ENCODE measurements at places on chromosomes 7 and 10. TPM values are rescaled to one million over a fixed set of nuclear protein-coding genes. Genes with fewer than 3 reads are reported as not detected.
A peak's percentile ranks its signal among the peaks of the same experiment; 100 is the strongest.

Gene PNLIPRP1
- total RNA-seq = not detected

Gene SEC31B
- 138 TPM for total RNA-seq

DNA sequence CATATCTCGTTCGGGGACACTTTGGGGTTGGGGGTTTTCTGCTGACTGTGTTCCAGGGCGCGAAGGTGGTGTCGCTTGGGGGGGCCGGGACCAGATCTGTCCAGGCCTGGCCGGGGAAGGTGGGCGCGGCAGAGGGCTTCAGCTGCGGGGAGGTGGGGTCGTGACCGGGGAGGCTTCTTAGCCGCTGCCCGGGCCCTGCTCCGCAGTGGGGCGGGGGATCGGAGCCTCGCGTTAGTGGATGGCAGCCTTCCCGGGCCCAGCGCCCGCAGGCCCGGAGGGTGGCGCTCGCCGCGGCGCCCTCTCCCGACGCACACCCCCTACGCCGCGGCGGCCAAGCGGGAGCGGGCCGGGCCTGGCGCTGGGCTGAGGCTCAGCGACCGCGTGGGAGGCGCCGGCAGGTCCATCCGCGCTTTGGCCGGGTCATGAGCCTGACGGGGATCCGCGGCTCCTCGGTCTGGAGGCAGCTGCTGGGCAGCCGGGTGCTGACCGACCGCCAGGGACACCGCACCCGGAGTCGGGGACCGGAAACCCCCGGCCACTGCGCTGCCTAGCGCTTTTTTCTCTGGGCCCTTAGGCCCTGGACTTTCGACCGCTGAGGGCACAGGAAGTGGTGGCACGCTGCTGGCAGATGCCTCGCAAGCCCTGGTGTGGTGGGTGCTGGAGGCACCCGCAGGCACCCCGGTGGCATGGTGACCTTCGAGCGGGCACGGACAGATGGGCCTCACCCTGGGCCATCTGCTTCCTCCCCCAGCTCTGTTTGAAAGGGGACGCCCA lies 1.2 kb downstream of the AGAP3 start:
- DNase-seq = peak; percentile 34

DNA sequence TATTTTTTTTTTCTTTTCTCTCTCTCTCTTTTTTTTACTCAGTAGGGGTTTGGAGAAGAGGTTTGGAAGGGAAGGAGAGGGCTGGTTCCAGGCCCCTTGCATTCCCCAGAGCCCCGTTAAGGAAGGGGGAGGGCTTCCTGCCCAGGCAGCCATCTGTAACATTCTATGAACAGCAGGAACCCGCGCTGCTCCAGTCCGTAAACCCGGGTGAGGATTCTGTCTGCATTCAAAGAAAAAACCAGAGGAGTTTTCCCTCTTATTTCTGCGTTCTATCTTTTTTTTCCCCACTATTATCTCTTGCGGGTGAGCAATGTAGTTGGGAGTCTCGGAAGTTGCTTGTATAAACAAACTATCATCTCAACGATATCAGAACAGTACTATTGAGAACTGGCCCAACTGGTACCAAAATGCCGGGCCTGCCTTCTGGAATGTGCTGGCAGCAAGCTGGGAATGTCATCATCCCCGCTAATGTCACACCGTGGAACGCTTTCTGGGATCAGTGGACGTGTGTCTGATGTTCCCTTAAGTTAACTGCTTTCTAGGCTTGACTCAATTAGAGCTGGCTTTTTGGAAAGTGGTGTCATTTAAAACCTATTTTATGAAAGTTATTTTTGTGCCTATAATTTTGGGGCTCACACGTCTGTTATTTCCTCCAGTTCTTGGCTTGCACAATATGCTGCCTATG lies 153.1 kb upstream of the MEOX2 start:
- no peak for DNase-seq
